ENCODE measurements at places on chromosomes 12 and 14.

DNA sequence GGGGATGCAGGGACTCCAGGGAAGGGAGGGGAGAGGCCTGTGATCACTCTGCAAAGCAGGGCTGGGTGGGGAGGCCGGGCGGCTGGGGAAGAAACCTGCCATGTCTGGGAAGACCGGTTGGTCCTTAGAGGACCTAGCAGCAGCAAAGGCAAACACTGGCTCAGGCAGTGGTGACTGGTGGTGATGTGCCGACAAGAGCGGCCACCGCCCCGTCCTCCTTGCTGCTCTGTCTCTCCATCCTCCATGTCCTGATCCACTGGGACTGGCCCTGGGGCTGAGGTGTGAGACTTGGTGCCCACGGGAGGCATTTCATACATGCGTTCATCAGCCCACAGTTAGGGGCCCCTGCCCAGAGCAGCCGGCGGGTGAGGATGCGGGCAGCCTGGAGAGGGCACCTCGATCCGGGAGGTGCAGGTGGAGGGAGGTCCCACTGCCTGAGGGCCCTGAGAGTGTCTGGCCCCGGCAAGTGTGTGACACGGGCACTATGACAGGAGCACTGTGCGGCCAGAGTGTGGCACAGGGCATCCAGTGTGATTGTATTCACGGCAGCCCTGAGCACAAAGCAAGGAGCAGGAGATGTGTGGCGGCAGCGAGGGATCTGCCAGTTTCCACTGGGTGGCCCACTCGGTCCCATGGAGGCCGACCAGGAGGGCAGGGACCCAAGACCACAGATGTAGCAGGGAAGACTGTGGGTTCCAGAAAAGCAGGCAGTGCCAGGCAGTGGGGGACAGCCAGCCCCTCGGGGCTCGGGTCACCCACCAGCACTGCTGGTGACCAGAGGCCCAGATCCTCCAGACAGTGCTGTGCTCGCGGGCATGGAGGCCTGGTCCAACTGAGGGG, 13.9 kb downstream of the ANKRD9 start:
- no peak for DNase-seq

DNA sequence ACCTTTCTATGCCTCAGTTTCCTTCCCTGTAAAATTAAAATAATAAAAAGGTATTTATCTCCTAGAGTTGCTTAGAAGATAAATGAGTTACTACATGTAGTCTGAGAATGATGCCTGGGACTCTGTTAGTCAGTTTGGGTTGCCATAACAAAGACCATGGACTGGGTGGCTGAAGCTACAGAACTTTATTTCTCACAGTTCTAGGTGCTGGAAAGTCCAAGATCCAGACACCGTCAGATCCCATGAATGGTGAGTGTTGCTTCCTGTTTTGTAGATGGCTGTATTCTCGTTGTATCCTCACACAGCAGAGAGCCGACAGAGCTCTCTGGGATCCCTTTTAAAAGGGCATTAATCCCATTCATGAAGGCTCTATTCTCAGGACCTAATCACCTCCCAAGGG, 64.0 kb upstream of the LTA4H start:
- no peak for DNase-seq

- DNase-seq, result no peak
Measured at GRCh38 chr12:129762436-129762835, 141.4 kb downstream of the TMEM132D start.

DNA sequence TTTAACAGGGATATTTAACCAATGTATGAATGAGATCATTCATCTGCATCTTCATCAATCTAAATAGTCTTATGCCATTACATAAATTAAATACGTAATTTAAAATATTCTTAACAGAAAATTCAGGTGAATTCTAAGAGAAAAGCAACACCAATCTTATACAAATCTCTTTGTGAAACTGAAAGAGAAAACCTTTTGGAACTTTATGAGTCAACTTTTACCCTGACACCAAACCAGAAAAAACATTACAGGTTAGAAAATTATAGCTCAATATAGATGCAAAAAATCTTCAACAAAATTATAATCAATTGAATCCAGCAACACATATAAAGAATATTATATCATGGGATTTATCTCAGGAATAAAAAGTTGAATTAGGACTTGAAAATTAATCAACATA, 3.4 kb downstream of the GLIPR1L1 start:
- DNase-seq, result no peak
